ENCODE measurements at places on chromosomes 7 and 10. TPM values are rescaled to one million over a fixed set of nuclear protein-coding genes. Genes with fewer than 3 reads are reported as not detected.

EFCAB10 gene
- total RNA-seq: 0.11 TPM

CTAGE4 gene
- total RNA-seq: 1.0 TPM

PWWP2B gene
- total RNA-seq: 8.1 TPM

OPALIN gene
- not detected for total RNA-seq

SFTPD gene
- total RNA-seq: 0.32 TPM

SPDYE2B gene
- not detected for total RNA-seq

CYP2C8 gene
- not detected for total RNA-seq

MACC1 gene
- total RNA-seq: 0.22 TPM

PLEKHS1 gene
- not detected for total RNA-seq

TFAM gene
- 25.1 TPM for total RNA-seq

PDGFA gene
- 28.1 TPM for total RNA-seq

NDUFA5 gene
- 46.3 TPM for total RNA-seq

NOBOX gene
- total RNA-seq: not detected

AP3M1 gene
- total RNA-seq: 46.8 TPM
